ENCODE measurements at places on chromosomes 1 and 21.
A peak's percentile ranks its signal among the peaks of the same experiment; 100 is the strongest.

DNA sequence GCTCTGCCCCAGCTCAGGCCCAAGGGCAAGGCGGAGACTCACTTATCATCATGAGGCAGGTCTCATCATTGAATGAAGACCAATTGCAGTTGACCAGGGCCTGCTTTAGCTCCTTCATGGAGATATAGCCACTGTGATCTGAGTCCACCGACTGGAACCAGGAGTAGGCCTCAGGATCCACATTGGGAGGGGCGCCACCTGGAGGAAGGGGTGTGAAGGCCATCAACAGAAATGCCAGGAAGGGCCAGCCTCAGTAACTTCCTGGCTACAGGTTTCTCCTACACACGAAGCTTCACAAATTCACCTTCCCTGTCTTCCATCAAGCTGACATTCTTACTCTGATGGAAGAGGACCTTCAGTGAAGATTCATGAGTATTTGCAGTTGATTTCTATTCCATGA, 11.6 kb downstream of the PEF1 start:
- no peak for DNase-seq

DNA sequence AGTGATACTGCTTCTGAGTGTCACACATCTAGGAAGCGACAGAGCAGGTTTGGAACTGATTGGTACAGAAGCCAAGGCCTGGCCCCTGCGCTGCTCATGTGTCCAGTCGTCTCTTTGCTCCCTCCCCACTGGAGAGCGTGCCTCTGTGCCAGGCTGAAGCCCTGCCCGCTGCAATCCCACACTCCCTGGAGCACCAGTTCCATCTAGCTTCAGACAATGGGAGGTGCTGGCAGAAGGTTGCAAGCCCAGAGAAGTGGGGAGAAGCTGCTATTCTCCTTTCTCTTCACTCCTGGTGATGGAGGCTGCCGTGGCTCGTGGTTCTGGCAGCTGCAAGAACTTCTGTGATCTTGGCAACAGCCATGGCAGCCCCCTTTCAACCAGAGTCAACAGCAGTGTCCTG, 250.9 kb downstream of the MATN1 start:
- DNase-seq, result no peak

- peak; percentile 74 for DNase-seq
Observed at GRCh38 chr1:17011439-17012307, at the start of gene ATP13A2. TSS of gene ATP13A2 (minus strand) at chr1:17011928. CDS start at chr1:17011738, 190 bp downstream.

- DNase-seq, result no peak
Observed at GRCh38 chr1:190169311-190170067, 308.2 kb downstream of the BRINP3 start.

DNA sequence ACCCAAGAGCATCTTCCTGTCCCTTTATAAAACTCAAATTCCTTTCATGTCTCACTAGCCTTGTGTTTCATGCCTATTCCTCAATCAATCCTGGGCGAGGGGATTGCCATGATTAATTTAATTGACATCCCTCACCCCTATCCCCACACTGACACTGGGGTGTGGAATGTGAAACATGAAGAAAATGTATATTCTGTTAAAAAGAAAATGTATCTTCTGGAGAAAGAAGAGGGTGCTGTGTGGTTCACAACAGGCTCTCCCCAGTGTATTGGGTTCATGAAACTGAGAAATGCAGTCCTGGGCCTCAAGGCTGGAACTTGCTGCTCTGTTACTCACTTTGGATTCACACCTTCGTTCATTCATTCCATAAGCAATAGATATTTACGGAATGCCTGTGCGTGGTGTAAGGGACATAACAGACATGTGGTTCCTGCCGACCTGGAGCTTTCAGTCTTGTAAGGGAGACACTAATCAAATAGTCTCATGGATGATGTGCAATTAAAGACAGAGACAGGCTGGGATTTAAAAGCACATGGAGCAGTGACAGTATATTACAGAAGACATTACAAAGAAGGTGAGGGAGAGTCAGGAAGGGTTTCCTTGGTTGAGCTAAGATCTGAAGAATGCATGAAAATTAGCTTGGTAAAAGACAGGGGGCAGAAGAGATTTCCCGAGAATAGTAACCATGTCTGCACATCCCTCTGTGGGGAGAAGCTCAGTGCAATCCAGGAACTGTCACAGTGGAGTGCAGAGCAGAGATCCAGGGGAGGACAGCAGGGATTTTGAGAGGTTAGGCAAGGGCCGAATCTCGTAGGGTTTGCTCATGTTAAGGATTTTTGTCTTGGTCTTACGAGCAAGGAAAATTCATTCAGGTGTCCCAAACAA, 32.1 kb downstream of the SERTAD4 start:
- DNase-seq, result no peak

Data from stimulated activated CD4-positive, alpha-beta T cell treated with anti-CD3 and anti-CD28 coated beads, Interleukin-1b, Interleukin-23, amount 100 ng/mL, for 4 hours (primary cell).